ENCODE measurements at places on chromosomes 3 and 15. TPM values are rescaled to one million over a fixed set of nuclear protein-coding genes. Genes with fewer than 3 reads are reported as not detected.

IL17RB gene
- 0.32 TPM for total RNA-seq

MEX3B gene
- total RNA-seq, result 6.4 TPM

GRK7 gene
- not detected for total RNA-seq

COLQ gene
- 0.43 TPM for total RNA-seq

CPN2 gene
- total RNA-seq, result not detected

CKMT1A gene
- total RNA-seq, result not detected

UBAP1L gene
- total RNA-seq, result 2.3 TPM

CDCP1 gene
- total RNA-seq, result 10.4 TPM

- DNase-seq, result no peak
Observed at GRCh38 chr3:159818399-159818798, 170.2 kb upstream of the IL12A start.

- DNase-seq, result no peak
Observed at GRCh38 chr3:43870844-43871626, 180.3 kb downstream of the ABHD5 start.

DNA sequence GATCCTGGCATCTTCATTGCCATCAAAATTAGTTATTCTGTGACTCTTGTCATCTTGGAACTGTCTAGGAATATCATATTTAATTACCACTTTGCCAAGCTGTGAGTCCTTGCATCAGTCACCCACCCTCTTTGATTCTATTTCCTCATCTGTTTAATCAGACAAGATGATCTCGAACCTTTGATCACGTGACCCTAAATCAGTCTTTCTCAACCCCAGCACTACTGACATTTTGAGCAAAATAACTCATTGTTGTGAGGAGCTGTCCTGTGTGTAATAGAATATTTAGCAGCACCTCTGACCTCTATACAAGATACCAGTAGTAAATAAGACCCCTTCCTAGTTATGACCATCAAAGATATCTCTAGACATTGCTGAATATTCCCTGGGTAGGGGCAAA is 343.4 kb upstream of the ARPP21 start:
- no peak for DNase-seq

- no peak for DNase-seq
Observed at GRCh38 chr3:169955406-169955805, 11.2 kb upstream of the SEC62 start.

DNA sequence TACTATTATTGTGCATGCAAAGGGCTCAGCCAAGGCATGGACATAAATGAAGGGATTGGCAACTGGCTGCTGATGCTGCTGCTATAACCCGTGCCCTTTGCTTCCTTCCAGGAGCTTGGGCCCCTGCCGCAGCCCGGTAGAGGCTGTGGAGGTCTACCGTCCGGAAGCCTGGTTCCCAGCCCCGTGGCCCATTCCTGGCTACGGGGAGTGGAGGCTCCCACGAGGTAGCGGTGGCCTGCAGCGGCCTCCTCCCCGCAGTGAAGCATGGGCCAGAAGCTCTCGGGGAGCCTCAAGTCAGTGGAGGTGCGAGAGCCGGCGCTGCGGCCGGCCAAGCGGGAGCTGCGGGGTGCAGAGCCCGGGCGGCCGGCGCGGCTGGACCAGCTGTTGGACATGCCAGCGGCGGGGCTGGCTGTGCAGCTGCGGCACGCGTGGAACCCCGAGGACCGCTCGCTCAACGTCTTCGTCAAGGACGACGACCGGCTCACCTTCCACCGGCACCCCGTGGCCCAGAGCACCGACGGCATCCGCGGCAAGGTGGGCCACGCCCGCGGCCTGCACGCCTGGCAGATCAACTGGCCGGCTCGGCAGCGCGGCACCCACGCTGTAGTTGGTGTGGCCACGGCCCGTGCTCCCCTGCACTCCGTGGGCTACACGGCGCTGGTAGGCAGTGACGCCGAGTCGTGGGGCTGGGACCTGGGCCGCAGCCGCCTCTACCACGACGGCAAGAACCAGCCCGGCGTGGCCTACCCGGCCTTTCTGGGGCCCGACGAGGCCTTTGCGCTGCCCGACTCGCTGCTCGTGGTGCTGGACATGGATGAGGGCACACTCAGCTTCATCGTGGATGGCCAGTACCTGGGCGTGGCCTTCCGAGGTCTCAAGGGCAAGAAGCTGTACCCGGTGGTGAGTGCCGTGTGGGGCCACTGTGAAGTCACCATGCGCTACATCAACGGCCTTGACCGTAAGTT is 15.0 kb downstream of the SPSB4 start:
- no peak for DNase-seq

- DNase-seq, result no peak
Observed at GRCh38 chr3:13171704-13172643, 98.7 kb upstream of the IQSEC1 start.

DNA sequence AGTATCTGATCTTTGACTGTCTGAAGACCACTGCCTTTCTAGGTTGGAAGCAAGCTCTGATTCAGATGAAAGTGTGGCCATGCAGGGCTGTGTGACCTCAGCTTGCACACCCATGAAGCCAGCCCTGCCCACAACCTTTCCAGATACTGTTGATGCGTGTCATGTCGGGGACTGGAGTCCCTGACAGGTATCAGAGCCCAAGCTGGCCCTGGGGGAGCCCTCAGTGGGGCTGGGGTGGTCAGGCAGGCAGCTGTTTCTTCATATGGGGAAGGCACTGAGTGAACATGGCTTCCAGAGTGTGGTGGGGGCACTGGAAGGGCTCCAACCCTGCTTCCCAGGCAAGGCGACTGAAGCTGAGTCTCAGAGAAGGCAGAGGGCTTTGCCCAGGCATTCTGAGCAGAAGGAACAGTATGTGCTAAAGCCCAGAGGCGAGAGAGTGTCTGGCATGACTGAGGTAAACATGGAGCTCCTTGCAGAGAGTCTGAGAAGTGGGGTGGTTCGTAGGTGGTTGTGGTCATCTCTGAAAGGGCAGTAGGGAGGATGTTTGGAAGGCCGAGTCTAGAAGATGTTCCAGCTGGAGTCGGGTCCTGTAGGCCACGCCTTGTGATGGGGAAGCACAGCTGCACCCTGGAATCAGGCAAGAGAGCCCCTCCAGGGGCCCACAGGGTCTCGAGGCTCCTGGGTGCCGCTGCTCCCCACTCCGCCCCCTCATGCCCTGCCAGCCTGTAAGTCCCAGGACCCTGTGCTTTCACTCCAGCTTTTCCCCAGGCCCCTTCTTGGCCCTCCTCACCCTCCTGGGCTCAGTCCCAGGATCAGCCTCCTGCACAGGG is 122.2 kb downstream of the EEFSEC start:
- no peak for DNase-seq

DNA sequence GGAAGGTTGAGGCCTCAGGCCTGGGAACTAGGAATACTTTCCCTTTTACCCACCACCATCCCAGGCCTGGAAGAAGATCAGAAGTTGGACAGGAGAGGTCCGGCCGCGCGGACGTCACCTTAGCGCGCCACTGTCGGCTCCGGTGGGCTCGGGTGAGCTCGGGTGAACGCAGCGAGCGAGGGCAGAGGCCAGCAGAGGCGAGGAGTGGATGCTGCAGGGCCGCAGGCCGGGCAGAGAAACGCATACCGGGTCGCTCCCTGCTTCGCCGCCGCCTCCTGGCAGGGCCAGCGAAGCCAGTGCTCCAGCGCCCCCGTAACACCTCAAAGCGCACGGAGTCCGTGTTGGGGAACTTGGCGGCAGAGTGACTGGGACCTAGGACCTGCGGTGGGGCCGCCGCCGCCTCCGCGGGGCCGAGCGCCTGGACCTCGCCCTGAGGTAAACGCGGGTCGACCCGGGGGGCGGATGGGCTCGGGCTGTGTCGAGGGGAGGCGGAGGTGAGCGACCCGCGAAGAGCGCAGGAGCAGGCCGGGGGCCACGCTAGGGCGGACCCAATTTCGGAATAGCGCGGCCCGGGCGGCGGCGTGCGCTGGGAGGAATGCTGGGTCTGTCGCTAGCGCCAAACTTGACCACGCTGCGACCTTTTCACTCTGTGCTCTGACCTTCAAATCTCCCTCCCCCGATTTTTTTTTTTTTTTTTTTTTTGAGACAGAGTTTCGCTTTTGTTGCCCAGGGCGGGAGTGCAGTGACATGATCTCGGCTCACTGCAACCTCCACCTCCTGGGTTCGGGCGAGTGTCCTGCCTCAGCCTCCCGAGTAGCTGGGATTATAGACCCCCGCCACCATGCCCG is 1.6 kb downstream of the CYP11A1 start:
- DNase-seq, result peak; percentile 71

Measured in fibroblast of villous mesenchyme (primary cell).